ENCODE measurements at places on chromosomes 6 and 20.
A peak's percentile ranks its signal among the peaks of the same experiment; 100 is the strongest.

DNA sequence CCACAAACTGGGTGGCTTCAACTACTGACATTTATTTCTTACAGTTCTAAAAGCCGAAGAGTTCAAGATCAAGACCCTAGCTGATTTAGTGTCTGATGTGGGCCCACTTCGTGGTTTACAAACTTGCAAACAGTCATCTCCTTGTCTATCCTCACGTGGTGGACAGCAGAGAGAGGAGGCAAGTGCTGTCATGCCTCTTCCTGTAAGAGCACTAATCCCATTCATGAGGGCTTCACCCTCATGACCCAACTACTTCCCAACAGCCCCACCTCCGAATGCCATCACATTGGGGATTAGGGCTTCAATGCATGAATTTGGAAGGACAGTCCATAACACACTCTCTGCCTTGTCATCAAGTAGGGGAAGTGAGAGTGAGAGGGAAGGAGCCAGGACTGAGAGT lies 15.6 kb upstream of the ISM1 start:
- no peak for DNase-seq

DNA sequence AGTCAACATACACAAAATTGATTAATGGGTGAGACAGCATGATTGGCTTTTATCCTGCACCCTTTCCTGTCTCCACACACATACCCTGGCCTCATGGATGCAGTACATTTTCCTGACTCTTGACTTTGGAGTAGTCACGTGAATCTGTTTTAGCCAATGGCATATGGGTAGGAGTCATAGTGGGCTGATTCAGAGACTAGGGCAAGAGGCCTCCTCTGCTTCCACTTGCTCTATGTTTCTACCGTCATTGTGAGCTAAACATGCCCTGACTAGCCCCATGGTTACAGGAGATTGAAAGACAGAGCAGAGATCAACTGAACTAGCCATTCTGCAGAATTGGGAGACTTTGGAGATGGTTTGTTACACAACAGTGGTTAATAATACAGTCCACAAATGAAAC lies 850.0 kb downstream of the DHX35 start:
- no peak for DNase-seq

- DNase-seq, result no peak
Observed at GRCh38 chr6:163183806-163184205, 230.7 kb upstream of the QKI start.

- DNase-seq, result no peak
Observed at GRCh38 chr6:106025655-106026054, 60.5 kb upstream of the PRDM1 start.

GRCh38 chr20:61355585-61355984 lies 103.5 kb downstream of the CDH4 start:
- DNase-seq, result no peak

DNA sequence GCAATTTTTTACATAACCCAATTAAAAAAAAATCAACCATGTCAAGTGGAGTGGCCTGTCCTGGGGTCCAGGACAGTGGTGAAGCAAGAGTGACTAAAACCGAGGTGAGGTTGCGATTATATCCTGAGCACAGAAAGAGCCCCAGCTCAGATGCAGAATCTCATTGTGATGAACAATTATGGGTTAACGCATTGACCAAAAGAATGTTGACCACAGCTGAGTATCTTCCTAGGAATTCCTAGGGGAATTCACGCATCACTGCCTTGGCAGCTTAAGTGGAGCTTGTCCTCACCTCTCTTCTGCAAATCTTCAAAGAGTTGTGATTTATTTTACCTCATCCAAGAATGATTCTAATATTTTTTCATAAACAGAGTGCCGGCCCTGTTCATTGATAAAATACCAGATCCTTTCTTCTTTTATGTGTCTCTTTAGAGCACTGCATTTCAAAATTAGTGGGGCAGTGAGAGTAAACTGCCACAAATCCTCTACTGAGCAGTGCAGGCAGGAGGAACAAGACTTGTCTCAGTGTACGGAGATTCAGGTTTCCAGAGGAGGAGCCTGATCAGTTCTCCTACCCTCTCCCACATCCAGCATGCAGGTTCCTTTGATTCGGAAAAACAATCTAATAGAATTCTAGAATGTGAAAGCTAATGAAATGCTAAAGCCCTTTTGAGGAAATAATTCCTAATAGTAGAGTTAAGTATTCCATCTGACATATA lies 60.1 kb upstream of the ZNF184 start:
- no peak for DNase-seq

- no peak for DNase-seq
Observed at GRCh38 chr20:56157530-56158203, 90.9 kb upstream of the MC3R start.

DNA sequence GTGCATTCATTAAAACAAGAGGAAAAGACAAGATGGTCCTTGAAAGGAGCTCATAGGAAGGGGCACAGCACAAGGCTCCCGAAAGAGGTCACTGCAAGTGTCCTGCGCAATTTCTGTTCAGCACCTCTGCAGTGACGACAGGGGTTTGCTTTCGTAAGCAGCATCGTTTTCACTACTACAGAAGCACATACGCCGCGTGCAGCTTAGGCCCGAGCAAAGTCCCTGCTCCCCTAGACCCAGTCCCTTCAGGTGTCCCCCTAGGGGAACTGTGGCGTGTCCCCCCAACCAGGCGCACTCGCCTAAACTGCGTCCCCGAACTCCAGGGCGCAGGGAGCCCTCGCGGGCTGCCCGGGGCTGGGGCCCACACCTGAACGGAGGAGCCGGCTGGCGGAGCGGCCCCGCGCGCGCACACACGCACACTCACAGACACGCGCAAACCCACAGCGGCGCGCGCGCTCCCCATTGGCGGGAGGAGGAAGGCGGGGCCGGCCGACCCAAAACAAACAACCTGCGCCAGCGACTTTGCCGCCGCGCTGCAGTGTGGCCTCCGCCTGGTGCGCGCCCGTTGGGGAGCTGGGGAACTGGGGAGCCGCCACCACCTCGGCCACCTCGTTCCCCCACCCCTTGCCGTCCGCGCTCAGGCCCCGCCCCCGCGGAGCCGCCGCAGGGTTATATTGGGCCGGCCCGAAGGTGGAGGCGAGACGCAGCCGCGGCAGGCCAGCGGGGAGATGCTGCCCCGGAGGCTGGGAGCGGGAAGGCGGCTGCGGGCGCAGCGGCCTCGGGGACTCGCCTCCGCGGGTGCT lies at the start of gene FOXQ1:
Gene FOXQ1 (plus strand): TSS at position 699 of the 803 bp plus-strand sequence. CDS start 607 bp downstream, outside the sequence.
- DNase-seq, result no peak

DNA sequence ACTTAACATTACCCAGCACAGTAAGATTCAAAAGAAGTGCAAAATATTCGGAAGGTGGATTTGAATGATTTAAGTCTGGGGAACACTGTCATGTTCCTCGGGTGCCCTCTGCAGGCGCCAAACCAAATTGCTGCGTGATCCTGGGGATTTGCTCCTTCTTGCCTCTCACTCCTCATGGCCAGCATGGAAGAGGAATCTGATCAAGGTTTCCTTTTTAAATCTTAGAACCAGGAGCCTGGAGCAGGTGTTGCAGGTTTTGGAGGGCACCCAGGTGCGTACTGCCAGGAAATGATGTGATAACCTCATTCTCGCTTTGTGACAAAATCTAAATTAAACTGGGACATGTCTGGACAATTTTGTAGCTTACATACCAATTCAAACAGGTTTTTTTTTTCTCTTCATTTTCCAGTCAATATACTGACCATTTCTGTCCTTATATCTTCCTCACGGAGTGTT lies 8.1 kb upstream of the PFDN4 start:
- DNase-seq, result peak; percentile 65

DNA sequence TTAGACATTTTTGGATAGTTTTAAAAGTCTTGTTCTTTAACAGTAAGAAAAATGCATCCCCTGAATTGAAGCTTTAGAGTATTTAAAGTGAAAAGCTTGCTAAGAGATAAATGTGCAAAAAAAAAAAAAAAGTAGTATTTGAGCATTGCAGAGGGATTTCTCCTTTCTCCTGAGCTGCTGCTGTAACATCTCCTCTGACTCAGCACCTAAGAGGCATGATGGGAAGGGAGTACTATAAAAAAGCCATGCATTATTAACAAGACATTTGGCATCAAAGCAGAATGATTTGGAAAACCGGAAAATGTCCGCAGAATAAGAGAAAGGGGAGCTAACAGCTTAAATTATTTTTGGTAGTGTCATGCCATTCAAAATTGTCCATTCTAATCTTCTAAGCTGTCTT lies 27.9 kb downstream of the B4GALT5 start:
- no peak for DNase-seq

DNA sequence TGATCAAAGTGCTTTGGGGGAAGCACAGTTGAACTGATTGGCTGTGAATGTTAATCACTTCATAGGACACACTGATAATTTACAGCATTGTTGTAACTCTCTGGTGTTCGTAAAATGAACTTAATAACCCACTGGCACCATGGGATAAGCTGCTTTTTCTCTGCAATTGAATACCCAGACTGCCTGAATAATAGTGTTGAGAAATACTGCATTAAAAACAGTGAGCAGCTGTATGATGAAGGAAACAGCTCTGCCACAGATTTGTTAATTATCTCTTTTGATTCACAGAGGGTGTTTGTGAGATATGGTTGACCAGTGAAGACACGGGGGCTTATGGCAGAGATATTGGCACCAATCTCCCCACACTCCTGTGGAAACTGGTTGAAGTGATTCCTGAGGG lies 420.9 kb downstream of the CDKAL1 start:
- DNase-seq, result no peak

DNA sequence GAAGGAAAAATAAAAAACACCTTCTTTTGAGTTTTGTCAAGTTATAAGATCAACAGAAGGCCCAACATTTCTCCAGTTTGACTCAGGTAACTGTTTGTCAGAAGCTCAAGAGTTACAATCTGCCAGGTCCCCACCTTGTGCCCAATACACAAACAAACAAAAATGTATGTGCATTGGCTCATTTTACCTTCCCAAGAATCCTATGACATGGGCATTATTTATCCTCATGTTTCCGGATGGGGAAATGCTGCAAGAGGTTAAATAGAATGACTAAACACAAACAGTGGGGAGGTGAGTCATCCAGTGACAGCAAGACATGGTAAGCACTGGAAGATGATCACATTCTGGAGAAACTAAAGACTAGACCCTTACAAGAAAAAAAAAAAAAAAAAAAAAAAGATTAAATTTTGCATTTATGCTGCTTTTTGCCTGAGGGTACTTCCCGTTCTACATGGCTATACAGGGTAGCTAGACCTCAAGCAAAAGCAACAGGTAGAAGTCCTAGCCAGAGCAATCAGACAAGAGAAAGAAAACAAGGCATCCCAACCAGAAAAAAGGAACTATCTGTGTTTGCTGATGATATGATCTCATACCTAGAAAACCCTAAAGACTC lies 23.6 kb upstream of the ANKRD60 start:
- DNase-seq, result no peak

- DNase-seq, result peak; percentile 13
Observed at GRCh38 chr20:34559311-34560140, 1.0 kb downstream of the MAP1LC3A start.

DNA sequence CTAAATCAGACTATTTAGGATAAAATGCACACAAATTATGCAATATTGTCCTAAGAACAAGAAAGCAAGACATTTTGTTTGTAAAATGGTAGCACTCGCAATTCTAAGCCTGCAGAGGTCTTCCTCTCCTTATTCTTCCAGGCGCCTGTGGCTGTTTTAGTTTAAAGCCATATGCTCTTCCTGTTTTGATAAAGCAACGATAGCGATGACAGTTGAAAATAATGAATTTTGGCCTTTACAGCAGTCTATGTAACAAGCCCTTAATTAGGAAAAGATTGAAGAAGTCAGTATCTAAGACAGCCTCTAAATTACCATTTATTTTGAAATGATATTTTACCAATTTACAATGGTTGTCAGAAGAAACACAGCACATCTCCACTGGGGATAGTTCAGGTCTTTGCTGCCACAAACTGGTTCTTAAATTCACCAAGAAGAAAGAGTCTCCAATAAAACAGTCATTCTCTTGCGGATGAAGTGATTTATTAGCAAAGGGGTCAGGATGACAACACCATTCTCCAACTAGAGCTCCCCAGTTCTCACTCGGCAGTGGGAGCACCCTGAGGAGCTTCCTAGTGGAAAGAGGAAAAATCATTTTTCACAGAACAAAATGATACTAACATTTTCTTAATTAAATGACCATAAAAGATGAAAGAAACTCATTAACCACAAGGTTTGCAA lies 21.4 kb downstream of the UBE3D start:
- DNase-seq, result no peak

DNA sequence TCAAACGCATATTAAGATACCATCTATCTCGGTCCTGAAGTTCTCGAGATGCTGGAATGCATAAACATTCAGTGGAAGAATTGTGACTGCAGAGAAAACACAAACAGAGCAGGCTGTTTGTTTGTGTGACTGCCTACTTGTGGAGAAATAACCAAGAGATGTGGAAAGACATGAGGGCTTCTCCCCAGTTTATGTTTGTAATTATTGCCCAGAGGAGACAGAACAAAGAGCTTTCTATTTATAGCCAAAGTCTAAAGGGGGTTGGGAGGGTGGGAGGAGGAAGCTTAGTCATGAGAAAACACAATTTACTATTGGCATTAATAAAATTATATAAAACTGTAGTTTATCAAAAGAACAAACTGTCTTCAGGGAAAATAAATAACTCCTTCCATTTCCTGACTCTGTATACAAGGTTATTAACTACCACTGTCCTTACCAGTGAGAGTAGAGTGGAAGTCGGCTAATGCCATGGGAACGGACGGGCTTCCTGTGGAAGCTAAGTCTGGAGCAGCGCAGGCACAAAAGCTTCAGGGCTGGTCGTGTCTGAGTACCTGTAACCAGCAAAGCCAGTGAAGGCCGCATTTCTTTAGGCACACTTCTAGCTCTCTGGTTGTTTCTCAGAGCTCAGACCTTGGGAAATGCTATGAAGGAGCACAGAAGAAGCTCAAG lies 200.2 kb upstream of the SUPT3H start:
- no peak for DNase-seq

GRCh38 chr6:92147246-92147645 lies 1272.1 kb downstream of the EPHA7 start:
- DNase-seq, result no peak

DNA sequence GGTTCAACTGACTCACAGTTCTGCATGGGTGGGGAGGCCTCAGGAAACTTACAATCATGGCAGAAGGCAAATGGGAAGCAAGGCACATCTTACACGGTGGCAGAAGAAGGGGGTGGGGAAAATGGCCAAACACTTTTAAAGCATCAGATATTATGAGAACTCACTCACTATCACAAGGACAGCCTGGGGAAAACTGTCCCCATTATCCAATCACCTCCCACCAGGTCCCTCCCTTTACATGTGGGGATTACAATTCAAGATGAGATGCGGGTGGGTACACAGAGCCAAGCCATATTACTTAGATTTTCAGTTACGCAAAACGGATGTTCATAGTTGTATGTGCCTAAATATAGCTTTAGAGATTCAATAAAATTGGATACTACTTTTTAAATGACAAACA lies 25.6 kb downstream of the CYP39A1 start:
- DNase-seq, result no peak

DNA sequence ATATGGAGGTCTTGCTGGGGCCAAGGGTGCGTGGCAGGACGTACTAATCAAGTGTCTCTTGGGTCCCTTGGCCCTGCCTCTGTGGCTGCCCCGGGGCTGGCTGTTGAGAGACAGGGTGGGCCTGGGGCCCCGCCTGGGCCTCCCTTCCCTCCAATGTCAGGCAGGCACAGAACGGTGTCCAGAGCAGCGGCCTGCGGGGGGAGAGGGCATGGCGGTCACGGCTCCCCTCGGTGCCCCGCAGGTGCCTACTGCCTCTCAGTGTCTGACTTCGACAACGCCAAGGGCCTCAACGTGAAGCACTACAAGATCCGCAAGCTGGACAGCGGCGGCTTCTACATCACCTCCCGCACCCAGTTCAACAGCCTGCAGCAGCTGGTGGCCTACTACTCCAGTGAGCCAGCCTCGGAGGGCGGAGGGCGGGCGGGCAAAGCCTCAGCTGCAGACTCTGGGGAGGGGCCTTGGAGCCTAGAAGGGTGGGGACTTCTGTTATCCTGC lies 50.0 kb downstream of the SRC start:
- DNase-seq, result no peak

- peak; percentile 38 for DNase-seq
Observed at GRCh38 chr20:62938105-62938888, at the start of gene GID8. Gene GID8, plus strand, starts transcription at chr20:62938147. Its CDS starts 3,356 bp downstream, at chr20:62941503.
